Caki2 (cell line): ENCODE measurements at places on chromosomes 12 and 14. TPM values are rescaled to one million over a fixed set of nuclear protein-coding genes. Genes with fewer than 3 reads are reported as not detected.

DNA sequence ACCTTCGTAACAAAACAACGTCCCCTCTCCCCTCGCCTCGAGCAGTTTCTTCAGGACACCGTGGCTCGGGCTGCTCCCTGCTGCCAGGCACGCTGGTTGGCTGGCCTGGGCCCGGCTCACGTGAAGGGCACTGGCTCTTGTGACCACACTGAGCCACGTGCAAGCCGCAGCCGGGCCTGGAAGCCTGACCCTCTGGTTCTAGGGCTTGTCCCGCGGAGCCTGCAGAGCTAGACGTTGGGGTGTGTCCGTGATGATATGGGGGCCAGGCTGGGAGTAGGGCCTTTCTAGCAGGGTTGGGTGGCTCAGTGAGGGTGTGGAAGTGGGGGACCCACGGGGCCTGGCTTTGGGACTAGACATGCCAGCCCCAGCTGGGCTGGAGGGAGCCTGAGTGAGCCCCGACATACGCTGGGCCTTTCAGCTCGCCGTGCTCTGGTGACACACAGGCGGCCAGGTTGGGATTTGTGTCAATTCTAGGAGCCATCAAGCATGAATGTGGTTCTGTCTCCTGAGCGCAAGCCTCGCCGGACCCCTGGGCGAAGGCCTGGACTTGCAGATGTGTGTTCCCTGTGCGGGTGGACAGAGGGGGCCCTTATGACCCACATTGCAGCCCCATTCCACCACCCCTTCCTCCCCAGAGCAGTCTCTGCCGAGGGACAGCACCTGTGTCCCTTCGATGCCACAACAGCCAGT lies 13.6 kb upstream of the AMN start:
- DNase-seq = no peak

GRCh38 chr14:20477211-20477876 lies 8.1 kb downstream of the PNP start:
- no peak for DNase-seq

DNA sequence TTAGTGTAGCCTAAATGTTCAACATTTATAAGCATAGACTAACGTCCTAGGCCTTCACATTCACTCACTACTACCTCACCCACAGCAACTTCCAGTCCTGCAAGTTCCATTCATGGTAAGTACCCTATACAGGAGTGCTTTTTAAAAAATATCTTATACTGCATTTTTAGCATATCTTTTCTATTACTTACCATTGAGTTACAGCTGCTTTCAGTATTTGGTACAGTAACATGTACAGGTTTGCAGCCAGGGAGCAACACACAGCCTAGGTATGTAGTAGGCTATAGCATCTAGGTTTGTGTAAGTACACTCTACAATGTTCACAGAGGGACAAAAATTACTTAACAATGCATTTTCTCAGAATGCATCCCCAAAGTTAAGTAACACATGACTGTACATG lies 17.4 kb downstream of the IPO8 start:
- no peak for DNase-seq

- DNase-seq = no peak
These were observed 98.0 kb downstream of the FBXL14 start for GRCh38 chr12:1496162-1496900.

DNA sequence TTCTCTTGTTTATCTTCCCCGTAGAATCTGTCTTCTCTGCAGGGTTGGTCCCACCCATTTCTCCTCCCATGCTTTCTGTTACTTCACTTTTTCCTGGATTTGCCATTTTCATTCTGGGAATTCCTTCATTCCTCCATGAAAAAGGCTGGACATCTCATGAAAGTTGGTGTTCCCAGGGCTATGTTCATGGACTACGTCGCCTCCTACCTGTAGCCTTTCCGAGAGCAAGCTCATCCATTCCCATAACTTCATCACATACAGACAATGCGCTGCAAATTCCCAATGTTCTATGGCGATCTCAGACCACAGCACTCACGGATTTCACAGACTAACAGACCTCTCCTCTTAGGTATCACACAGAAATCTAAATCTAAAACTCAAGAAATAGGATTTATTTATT lies 217.1 kb downstream of the EXOC5 start:
- DNase-seq = no peak

GRCh38 chr12:127125607-127126259 lies 1141.2 kb upstream of the TMEM132C start:
- DNase-seq = peak; percentile 100

DNA sequence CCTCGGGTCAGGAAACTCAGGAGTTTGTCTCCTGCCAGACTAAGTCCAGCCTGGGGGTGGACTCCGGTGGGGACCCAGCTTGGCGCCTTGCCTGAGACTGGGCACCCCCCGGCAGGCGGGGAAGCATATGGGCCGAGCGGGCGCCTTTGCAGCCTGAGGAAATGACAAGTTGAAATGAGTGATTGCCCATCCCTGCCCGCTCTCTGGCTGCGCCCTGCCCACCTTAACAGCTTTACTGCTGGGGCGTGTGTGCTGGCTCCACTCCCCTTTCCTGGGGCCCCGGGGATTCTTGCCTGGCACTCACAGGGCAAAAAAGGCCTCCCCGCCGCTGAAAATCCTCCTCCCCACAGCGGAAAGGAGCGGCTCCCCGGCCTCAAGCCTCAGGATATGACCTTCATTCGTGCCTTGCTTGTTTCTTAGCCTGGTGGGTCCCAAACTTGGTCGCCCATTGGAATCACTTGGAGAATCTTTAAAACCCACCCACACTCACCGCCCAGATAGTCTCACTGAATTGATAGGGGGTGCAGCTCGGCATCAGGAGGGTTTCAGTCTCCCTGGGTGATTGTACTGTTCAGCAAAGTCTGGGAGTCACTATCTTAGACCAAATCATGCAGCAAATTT lies 1.5 kb downstream of the RFLNA start:
- no peak for DNase-seq

GRCh38 chr12:53224061-53224896 lies 7.7 kb downstream of the RARG start:
- DNase-seq = no peak

GRCh38 chr14:46091819-46092218 lies 559.8 kb downstream of the RPL10L start:
- DNase-seq = no peak

- DNase-seq = no peak
These were observed 443 bp downstream of the MAGOHB start for GRCh38 chr12:10612984-10613348.

DNA sequence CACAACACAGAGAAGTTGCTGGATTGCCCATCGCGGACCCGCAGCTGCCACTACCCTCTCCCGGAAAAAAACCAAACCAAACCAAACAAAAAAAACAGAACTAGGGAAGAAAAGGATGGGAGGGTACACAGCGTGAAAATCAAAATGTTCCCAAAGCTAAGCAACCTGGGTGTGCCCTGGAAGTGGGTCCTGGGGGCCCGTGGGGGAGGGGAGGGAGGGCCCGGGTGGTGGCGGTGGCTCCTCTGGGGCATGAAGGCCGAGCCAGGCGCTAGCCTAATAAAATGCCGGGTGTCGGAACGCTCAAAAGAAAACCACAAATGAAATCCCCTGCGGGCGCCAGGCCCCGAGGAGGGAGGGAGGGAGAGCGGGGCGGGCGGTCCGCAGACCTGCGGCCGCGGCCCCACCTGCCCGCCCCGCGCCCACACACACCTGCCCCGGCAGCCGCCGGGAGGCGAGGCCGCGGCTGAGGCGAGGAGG lies 787 bp downstream of the HECTD4 start:
- DNase-seq = no peak

- DNase-seq = peak; percentile 69
These were observed at the start of gene TNFAIP2 for GRCh38 chr14:103122947-103123633. TNFAIP2 (plus strand) TSS chr14:103123461; CDS start chr14:103126458, 2,997 bp downstream.

DNA sequence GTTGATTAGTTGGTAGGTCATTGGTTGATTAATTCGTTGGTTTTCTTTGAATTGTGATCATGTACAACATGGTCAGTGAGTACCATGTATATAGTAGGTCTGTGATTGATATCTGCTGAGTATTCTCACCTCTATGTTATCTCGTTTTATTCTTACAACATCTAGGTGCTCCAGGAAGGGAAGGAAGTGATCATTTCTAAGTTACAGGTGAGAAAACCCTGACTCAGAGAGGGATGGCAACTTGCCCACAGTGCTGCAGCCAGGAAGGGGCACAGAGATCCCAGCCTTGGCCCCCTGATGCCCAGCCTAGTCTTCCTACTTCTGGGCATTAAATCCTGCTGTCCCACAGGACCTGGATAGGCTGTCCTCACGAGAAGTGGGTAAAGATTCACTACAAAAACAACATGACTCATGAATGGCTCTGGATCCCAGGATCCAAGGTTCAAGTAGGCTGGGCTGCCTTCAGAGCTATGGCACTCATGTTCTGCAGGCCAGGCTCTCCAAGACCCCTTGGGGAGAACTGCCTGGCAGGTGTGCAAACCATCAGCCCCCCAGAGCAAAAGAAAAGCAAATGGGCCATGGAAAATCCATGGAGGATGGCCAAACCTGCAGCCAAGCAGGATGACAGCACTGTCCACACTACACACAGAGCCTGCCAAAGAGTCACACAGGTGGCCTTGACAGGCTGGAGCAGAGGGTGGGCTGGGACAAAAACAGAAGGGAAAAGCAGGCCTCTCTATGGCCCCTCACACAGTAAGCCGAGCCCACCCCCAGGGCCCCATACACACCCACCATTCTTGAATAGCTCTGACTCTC lies 146.2 kb downstream of the BCL11B start:
- DNase-seq = no peak

DNA sequence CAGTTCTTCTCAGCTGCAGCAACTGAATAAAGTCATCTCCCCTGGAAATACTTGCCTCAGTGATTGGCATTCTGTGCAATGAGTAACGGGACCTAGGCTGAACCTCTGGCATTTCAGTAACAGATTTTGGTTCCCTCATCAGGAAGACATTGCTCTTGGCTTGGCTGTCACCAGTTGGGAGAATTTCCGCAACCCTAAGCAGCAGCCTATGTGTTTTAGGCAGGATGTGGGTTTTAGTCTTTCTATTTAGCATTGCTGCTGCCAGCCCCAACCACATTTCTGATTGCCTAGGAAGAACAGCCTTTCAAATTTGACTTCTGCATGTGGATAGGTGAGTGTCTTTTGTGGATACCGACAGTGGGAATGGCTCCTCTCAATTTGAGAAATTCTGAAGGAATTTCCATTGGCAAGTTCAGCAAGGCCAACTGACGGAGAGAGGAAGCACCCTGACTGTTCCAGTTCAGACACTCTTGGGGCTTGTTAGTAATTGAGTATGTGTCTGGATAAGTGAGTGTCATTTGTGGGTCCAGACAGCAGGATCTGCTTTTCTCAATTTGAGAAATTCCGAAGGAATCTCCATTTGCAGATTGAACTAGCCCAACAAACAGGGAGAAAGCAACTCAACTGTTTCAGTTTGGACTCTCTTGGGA lies 19.0 kb upstream of the CLEC2A start:
- no peak for DNase-seq

DNA sequence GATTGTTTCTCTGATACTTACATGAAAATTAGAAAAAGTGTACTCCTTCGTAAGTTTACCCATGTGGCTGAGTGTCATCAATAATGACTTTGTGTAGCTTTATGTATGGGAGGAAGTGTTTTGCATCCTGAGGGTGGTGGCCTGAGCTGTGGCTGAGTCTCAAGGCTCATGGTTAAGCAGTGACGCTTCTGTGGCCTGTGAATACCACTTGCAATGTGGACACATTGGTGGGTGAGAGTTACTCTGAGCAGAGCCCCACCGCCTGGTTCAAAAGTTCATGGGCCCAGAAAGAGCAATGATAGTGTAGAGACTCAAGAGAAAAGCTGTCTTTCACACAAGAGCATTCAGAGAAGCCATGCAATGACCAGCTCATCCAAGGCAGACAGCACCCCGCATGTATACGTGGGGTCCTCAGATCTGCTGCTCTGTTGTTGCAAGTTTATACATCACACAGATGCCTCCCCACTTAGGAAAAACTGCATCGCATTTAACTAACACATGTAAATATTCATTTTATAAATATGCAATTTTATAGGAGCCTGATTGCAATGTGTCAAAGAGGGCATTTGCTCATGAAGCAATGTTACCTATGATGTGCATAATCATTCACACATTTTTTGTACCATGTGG lies 55.1 kb upstream of the FRMD6 start:
- no peak for DNase-seq

GRCh38 chr12:103712216-103712615 lies 125.1 kb downstream of the STAB2 start:
- no peak for DNase-seq

GRCh38 chr12:105047308-105047707 lies 37.0 kb downstream of the ALDH1L2 start:
- no peak for DNase-seq

GRCh38 chr12:40033242-40033630 lies 72.6 kb downstream of the SLC2A13 start:
- DNase-seq = no peak

- no peak for DNase-seq
These were observed 113.0 kb downstream of the FOXG1 start for GRCh38 chr14:28879573-28879996.

GRCh38 chr12:120054293-120054692 lies 62.3 kb downstream of the RAB35 start:
- no peak for DNase-seq

- no peak for DNase-seq
These were observed 85.8 kb downstream of the KIAA0586 start for GRCh38 chr14:58513272-58513671.

GRCh38 chr14:54716862-54717261 lies 149.9 kb downstream of the SAMD4A start:
- DNase-seq = no peak

DNA sequence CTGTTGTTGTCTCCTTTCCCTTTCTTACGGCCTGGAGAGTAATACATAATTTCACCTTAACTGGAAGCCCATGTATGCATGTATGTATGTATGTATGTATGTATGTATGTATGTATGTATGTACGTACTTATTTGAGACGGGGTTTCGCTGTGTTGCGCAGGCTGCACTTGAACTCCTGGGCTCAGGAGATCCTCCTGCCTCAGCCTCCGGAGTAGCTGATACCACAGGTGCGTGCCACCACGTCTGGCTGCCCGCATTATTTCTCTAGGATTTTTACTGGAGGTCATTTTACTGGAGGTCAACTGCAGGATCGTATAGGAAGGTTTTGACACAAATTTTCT lies 644 bp upstream of the OS9 start:
- no peak for DNase-seq

GRCh38 chr12:96862326-96862725 lies 44.7 kb upstream of the NEDD1 start:
- peak; percentile 5 for DNase-seq

GRCh38 chr12:131436922-131437705 lies 273.8 kb upstream of the SFSWAP start:
- DNase-seq = no peak

GRCh38 chr14:54108481-54109471 lies 152.2 kb upstream of the BMP4 start:
- DNase-seq = peak; percentile 3

Gene ADGRD1
- not detected in 2 replicates for total RNA-seq

Gene PXMP2
- 128 and 160 TPM in 2 replicates for total RNA-seq

Gene PXN
- total RNA-seq = 8.2 and 28.8 TPM in 2 replicates

Gene GATC
- total RNA-seq = 24.9 and 36.8 TPM in 2 replicates

Gene C12orf76
- 3.6 and 8.6 TPM in 2 replicates for total RNA-seq

Gene LRRK2
- 2.5 TPM in 2 replicates for total RNA-seq

Gene TMPRSS12
- not detected in 2 replicates for total RNA-seq

Gene B4GALNT3
- total RNA-seq = 1.9 and 8.1 TPM in 2 replicates

Gene SLC7A8
- total RNA-seq = not detected in 2 replicates
